ENCODE measurements at places on chromosomes 4 and X. TPM values are rescaled to one million over a fixed set of nuclear protein-coding genes. Genes with fewer than 3 reads are reported as not detected.

Gene DIAPH2
- total RNA-seq: 3.9 TPM

Gene ADGRG4
- not detected for total RNA-seq

Gene TENM3
- total RNA-seq: 87.7 TPM

Gene OPN1MW2
- not detected for total RNA-seq

Gene LRRC66
- not detected for total RNA-seq

GRCh38 chrX:31124536-31124935 is 52.7 kb upstream of the FTHL17 start:
- no peak for DNase-seq

- no peak for DNase-seq
These were observed 14.1 kb downstream of the TMPRSS11D start for GRCh38 chr4:67869580-67870190.

GRCh38 chrX:49230500-49231232 is 2.5 kb downstream of the CACNA1F start:
- DNase-seq: no peak

- DNase-seq: no peak
These were observed 41.6 kb upstream of the NKRF start for GRCh38 chrX:119647552-119648420.

- no peak for DNase-seq
These were observed 176.0 kb downstream of the SMARCA1 start for GRCh38 chrX:129347291-129347690.

DNA sequence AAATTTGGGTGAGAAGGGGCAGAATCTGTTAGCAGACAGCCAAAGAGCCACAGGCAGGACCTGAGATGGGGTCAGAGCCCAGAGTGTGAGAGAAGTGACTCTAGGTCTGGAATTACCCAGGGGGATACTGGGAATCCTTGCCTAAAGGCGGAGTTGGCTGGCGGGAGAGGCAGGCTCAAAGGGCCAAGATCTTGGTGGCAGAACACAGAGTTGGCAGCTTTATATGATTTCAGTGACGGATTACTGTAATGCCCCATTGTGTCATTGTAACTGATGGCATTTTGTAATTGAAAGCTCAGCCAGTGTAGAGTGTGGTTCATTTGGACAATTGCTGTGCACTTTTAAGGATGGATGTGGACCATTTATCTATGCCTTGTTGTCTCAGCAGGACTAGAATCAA is 77.3 kb downstream of the SMIM20 start:
- no peak for DNase-seq

DNA sequence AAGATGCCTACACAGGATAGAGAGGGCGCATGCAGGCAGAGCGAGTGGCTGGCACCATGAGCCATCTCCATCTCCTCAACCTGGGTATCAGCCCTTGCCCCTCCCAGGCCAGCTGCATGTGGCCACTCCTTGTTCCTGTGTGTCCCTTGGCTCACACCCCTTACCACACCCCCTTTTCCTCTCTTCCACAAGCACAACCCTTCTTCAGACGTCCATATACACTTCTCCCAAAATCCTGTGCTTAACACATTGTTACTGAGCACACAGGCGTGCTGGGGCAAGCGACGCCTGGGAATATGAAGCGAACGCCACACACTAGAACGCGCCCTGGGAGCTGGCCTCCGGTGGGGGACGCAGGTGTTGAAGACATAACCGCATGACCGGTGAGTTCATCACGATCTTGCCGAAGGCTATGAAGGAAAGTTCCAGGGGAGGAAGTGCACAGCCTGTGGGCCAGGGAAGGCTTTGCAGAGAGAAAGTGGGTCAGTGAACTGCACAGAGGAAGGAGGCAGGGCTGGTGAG is 19.1 kb upstream of the KIAA0232 start:
- DNase-seq: no peak

GRCh38 chrX:24774650-24775049 is 80.9 kb downstream of the POLA1 start:
- DNase-seq: no peak

Data from A172 (cell line).